Activated CD8-positive, alpha-beta memory T cell treated with anti-CD3 and anti-CD28 coated beads, Interleukin-2, amount 10 ng/mL, durations not matched to agents 7 days and 5 days (primary cell): ENCODE measurements at places on chromosomes 16 and 17. TPM values are rescaled to one million over a fixed set of nuclear protein-coding genes. Genes with fewer than 3 reads are reported as not detected.

SLC6A4 gene
- total RNA-seq: 0.12 TPM

KRT33B gene
- not detected for total RNA-seq

NLGN2 gene
- 3.5 TPM for total RNA-seq

ZSWIM7 gene
- total RNA-seq: 8.8 TPM

NPIPB13 gene
- total RNA-seq: 12.8 TPM

TLCD1 gene
- 5.6 TPM for total RNA-seq

MT1E gene
- total RNA-seq: 41.2 TPM

CA5A gene
- total RNA-seq: not detected

KRTAP4-1 gene
- not detected for total RNA-seq

LITAFD gene
- total RNA-seq: not detected

CNTNAP4 gene
- not detected for total RNA-seq

NOS2 gene
- 0.06 TPM for total RNA-seq
